ENCODE measurements at places on chromosomes 1 and 21.

DNA sequence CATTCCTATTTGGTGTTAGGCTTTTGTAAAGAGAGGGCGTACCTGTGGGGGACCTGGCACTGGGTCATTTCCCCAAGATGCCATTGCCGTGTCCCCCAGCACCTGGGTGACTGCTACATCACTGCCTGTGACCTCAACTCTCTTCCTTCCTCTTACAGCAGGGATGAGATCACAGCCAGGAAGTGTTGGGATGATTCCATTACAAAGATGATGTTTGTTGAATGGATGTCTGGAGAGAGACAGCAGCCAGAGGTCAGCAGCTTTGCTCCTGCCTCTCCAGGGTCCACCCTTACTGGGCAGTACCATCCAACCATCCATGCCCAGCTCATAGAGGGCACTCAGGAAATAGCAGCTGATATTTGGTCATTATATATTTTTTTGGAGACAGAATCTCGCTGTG lies 35.1 kb downstream of the TMEM51 start:
- no peak for DNase-seq

DNA sequence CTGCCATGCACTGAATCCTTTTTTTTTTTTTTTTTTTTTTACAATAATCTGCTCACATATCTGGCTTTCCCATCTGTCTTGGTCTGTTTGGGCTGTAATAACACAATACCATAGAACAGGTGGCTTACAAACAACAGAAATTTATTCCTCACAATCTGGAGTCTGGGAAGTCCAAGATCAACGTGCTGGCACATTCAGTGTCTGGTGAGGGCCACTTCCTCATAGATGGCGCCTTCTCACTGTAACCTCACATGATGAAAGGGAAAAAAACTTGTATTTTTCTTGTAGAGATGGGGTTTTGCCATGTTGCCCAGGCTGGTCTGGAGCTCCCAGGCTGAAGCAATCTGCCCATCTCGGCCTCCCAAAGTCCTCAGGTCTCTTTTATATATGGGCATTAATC lies 13.0 kb upstream of the PARP1 start:
- DNase-seq: no peak

GRCh38 chr1:216005916-216006315 lies 417.3 kb downstream of the USH2A start:
- DNase-seq: no peak

GRCh38 chr1:224846119-224846907 lies 83.2 kb upstream of the DNAH14 start:
- no peak for DNase-seq

DNA sequence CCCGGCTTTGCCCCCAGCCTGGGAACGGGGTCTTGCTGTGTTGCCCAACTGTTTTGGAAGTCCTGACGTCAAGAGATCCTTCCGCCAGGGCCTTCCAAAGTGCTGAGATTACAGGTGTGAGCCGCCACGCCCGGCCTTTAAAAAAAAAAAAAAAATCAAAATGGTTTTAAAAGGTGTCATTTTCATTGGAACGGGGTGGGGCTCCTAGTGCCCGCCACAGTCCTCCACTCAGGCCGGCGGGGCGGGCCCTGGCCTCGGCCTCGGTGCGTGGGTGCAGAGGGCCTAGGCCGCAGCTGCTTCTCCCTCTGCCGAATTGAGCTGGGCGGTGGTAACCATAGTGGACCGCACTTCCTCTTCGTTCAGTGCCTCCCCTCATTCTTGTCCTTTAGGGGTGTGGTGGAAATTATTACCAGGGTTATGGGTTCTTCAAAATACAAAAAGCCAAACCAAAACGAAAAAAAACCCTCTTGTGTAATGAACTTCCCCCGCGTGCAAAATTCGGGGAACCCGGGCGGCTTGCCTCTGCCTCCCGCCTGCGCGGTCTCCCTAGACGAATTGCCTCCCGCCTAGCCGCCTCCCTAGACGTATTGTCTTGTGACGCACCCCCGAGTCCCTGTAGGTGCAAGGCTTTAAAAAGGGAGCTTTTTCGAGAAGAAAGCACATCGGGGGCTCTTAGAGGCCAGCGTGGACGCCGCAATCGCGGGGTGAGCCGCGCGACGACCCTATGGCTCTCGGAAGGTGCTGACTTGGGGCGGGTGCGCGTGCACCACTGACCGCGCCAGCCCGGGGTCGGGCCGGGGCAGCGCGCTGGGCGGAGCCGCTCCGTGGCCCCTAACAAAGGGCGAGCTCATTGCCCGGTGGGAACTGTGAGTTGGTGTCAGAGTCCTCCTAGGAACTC lies 10.5 kb upstream of the SPEN start:
- peak; percentile 63 for DNase-seq

DNA sequence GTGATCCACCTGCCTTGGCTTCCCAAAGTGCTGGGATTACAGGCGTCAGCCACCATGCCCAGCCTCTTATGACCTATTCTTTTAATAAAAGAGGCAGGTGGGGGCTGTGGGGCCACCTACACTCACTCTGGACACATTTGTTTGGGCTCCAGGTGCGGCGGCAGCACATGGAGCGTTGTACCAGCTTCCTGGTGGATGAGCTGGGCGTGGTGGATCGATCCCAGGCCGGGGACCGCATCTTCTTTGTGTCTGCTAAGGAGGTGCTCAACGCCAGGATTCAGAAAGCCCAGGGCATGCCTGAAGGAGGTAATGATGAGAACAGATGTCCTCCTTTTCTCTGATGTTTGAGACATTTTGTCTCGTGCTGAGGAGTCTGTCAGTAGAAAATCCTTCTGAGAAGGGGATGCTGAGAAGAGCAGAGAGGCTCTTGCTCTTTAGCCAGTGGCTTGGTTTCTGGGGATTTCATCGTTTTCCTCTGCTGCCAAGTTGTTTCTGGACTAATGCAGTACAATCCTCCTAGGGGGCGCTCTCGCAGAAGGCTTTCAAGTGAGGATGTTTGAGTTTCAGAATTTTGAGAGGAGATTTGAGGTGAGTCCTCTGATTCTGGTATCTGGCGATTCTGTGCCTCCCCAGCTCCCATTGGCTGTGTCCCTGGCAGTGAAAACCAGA lies 17.9 kb upstream of the MIIP start:
- no peak for DNase-seq

- DNase-seq: no peak
Observed at GRCh38 chr1:61450454-61450853, 274.5 kb downstream of the TM2D1 start.

DNA sequence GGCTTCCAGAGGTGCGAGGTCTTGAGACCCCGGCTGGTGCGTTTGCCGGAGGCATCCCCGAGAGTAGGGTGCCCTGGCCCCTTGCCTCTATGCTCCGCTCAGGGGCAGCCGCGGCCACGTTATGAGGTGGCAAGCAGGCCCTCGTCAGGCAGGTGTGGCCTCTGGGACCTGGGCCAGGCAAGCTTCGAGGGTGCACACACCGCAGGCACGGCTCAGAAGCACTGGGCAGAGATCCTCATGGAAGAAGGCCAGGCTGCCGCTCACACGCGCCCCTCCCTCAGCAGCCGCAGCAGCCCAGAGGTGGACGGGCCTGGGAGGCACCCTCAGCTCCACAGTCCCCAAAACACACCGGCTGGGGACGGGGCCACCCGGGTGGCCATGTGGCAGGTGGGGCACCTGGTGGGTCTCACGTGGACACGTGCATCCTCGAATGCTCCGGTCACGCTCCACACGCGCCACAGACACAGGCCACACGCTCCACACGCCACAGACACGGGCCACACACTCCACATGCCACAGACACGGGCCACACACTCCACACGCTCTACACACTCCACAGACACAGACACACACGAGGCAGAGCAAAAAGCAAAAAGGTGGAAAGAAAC lies 6.5 kb downstream of the SDF4 start:
- no peak for DNase-seq

DNA sequence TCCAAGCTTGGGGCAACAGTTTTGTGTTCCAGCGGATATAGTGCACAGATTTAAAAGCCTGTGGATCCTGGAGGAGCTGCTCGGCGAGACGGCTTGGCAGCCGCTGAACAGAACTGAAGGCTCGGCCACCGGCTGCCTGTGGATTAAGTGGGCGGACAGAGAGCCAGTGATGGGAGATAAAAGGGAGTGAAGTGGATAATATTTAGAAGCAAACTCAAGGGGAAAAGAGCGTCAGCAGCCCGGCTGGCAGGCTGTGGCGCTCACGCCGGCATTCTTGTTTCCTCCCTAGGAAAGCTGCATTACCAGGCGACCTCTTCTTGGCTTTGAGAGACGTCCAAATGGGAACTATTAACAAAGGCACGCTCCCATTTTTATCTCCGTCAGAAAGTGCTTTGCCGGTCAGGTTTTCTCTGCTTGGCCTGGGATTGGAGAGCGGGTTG lies 10.4 kb downstream of the TRABD2B start:
- no peak for DNase-seq

DNA sequence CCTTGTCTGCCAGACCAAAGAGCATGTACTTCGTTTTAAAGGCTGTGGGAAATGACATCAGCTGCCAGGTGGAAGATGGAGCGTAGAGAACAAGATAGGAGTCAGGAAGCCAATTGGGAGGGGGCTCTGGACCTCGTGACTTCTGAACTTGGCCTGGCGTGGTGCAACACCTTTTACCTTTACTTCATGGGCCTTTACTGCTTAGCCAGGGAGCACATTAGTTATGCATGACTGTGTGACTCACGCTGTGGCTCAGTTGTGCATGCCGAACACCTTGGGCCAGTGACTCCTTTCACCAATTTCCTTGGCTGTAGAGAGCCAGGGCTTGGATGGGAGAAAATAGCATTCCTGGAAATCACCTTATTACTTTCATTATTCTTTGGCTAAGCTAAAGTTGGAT lies 7.2 kb downstream of the XCL1 start:
- DNase-seq: no peak

GRCh38 chr1:20382711-20383110 lies 92.0 kb downstream of the VWA5B1 start:
- no peak for DNase-seq

GRCh38 chr1:233677690-233678354 lies 63.9 kb downstream of the KCNK1 start:
- no peak for DNase-seq

DNA sequence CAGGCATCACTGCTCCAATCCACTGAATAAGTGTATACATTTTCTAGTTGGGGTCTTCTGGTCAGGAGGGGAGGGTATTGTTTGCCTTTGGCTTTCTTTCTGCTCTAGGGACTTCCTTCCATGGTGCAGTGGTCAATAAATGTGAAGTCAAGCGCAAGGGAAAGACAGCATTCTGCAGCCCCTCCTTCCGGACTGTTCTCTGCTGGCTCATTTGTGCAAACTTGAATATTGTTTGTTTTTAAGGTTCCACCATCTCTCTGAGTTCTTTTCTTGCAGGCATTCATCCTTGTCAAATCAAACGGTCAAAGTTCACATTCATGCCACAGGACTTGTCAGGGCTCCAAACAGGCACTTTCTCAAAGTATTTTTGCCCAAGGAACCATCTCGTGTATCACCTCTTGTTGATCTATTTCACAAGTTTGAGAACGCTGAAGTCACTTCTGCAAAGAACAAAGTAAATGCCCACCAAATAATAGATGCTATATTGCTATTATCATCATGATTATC lies 205.6 kb upstream of the KAZN start:
- no peak for DNase-seq

GRCh38 chr21:41709166-41709565 lies 57.7 kb downstream of the RIPK4 start:
- no peak for DNase-seq

DNA sequence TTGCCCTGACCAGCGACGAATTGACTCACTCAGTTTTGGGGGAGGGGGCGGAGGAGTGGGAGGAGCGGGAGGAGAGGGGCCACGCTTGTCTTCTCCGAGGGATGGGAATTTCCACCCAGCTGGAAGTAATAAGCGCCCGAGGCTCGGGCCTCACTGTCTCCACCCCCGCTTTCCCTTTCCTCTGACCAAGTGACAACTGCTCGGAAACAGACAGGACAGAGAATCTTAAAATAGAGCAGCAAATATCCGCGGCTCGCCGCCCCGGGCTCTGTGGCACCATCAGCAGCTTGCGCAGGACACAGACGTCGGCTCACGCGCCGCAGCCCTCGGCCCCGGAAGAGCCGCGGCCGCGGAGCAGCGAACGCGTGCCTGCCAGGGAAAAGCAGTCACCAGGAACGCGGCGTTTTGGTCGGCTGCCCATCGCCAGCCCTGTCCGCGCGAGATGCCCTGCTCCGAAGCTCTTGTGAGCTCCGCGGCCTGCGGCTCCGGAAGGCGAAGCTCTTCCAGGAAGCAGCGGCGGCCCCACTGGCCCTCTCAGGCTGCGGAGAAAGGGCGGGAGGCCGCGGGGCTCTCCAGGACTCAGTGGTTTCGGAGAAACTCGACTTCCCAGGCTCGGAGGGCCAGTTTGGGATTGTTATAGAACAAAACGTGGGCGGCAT lies 10.7 kb upstream of the RGS16 start:
- DNase-seq: no peak

DNA sequence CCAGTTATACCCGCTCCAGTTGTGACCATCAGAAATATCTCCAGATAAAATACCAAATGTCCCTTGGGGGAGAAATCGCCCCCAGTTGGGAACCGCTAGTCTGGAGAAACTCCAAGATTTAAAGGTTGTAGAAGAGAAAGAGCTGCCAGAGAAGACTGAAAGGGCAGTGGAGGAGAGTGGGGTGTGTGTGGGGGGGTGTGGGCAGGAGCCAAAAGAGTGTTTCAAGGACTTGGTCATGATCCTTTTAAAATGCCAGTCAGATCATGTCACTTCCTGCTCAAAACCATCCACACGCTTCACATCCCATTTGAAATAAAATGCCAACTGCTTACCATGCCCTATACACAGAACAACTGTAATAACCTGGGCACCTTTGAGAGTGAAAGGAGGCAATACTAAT lies 3.4 kb upstream of the HEYL start:
- DNase-seq: no peak

DNA sequence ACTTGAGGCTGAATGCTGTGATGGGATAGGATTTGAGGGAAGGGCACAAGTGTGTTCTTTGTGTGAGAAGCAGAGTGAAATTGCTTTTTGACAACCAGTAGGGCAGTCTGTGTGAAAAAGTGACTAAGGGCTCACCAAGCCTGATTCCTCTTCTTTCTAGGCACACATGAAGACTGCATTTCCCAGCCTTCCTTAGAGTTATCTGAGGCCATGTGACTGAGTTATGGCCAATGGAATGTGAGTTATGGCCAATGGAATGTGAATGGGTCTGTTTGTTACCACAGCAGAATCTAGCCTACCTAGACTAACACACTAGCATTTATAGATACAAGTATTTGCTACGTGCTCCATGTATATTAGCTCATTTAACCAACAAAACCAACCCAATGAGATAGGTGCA lies 35.3 kb upstream of the DIRAS3 start:
- DNase-seq: no peak

- DNase-seq: no peak
Observed at GRCh38 chr1:30903343-30904034, 5.1 kb downstream of the SDC3 start.

- no peak for DNase-seq
Observed at GRCh38 chr1:37776946-37777516, 12.1 kb upstream of the EPHA10 start.

GRCh38 chr1:41571041-41571440 lies 86.6 kb upstream of the EDN2 start:
- no peak for DNase-seq

DNA sequence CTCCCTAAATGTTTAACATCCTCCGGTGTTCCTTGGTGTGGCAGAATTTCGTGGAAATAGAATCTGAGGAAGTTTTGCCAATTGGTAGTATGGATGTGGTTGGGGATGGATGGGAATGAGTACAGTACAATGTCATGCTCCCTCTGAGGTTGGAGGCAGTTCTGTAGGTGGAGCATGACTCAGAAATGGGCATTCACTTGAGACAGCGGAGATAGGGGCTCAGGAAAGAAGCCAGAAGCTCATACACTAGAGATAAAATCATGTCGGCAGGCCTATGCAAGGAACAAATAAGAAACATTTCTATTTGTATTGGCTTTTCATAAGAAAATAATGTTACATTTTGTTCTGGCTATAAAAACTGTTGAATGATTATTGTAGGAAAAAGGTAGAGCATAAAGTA lies 196.0 kb downstream of the URB2 start:
- DNase-seq: no peak
